ENCODE measurements at places on chromosomes 3 and 15.

- no peak for DNase-seq
These were observed 28.6 kb downstream of the NEK10 start for GRCh38 chr3:27340534-27340933.

DNA sequence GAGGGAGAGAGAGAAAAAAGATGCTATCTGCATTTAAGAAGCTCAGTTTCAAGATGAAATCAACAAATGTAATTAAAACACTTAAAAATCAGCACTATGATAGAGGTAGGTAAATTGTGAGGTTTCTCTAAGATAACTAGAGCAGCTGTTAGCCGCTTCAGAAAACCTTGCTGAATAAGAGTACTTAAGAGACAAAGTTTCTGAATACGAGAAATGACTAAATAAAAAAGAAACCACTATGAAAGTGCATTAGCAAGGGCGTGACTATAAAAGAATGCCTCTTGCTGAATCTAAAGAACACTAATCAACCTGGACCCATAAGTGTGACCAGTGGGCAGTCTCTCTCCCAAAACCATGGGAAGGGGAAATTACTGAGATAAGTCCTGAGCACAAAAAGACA, 41.8 kb downstream of the IQCB1 start:
- DNase-seq, result no peak

GRCh38 chr15:40331637-40332036, 8.1 kb downstream of the INAFM2 start:
- no peak for DNase-seq

- no peak for DNase-seq
These were observed 29.8 kb downstream of the GNB4 start for GRCh38 chr3:179421500-179421899.

DNA sequence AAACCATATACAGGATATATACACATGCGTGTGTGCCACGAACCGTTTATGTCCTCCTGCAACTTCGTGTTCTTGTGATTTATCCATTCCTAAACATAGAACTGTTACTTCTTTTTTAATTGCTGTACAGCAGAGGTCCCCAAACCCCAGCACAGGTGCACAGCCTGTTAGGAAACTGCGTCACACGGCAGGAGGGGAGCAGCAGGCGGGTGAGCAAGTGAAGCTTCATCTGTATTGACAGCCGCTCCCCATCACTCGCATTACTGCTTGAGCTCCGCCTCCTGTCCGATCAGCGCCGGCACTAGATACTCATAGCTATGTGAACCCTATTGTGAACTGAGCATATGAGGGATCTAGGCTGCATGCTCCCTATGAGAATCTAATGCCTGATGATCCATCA, 34.9 kb upstream of the NRROS start:
- no peak for DNase-seq

DNA sequence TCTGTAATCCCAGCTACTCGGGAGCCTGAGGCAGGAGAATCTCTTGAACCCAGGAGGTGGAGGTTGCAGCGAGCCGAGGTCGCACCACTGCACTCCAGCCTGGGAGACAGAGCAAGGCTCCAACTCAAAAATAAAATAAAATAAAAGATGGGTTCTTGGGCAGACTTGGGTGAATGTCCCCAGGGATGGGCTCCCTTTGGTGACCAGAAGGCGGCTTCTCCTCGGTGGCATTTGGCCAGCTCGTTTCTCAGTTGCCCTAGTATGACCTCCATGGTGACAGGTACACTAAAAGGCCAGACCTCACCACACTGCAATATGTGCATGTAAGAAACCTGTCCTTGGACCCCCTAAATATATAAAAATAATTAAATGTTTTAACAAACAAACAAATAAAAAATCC, 76.0 kb upstream of the SNRPA1 start:
- DNase-seq, result no peak

DNA sequence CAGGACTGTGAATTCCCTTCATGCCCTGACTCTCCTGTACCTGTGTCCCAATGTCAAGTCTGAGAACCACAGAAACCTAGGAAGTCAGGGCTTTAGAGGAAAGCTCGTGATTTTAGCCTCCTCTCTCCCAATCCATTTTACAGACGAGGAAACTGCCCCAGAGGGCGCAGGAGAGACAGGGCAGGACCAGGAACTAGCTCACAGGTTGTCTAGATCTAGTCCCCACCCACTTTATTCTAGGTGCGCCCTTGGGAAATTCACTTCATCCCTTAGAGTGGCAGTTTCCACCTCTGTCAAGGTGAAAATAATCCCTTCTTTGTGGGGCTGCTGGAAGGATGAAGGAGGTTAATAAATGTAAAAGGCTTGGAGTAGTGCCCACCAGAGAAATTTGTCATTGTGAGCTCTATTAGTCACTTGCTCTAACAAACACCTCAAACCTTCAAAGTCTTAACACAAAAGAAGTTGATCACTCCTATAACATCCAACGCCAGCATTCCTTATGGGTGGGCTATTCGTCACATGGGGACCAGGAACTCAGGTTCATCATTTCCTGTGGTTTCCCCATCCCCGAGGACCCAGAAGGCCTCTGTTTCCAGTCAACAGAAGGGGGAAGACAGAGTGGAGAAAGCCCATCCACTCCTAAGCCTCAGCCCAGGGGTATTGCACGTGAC, 282.3 kb downstream of the XXYLT1 start:
- DNase-seq, result no peak

DNA sequence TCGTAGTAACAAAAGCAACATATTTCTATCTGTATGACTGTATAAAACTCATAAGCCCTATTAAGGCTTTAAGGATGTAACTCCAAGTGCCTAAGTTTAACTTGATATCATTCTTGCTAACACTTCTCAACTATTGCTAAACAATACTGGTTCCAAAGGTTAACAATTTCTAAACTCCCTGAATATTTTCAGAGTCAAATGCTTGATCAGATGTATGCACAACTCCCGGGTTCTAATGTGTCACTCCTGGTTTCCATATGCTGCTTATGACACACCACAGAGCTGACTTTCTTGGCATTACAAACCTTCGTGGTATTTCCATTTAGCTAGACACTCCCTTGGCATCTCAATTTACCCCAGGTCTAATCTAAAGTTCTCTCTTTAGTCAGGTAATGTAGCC, 26.3 kb downstream of the DZIP1L start:
- DNase-seq, result no peak

DNA sequence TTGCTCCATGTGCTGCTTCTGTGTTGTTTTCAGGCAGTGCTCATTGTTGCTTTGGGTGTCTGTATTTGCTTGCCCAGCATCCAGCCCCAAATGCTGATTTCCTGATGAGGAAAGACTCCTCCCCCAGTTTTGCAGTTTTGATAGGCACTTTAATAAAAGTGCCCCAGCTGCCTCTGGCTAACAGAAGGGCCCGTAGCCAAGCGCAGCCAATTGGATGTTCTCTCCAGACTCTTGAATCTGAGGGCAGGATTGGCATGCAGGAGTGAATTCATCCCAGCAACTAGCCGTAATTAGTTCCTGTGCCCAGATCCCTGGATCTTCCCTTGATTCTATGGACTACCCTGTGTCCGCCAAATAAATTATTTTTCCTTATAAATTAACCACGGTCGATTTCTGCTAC, 14.8 kb upstream of the SEMA5B start:
- DNase-seq, result no peak

- DNase-seq, result no peak
These were observed 63.1 kb downstream of the TLE3 start for GRCh38 chr15:70034596-70034995.

DNA sequence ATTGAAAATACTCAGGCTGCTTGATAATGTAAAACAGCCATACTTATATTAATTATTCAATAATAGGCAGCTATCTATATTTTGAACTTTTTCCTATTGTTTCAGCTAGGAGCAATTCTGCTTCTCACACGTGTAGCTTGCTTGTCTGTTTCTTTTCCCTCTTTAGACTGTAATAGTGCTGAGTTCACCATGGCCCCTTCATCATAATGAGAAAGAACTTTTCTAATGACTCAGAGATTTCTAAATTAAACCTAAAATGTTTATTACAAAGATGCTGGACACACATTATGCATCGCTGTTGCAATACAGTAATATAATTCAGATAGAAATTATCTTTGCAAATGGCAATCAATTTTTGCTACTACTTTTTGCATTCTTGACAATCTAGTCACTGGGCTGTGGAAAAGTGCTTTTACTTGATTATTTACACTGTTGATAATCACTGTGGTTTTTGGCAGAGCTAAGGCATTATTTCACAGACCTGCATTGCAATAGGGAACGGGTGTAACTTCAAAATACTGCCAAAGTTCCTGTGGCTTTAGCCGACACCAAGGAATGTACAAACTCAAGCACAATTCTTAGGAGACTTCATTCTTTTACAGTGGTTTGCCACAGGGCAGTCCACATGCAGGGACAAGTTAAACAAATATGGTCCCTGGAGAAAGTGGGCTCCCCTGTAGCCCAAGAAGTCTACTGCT, 281.0 kb upstream of the TBL1XR1 start:
- DNase-seq, result no peak

DNA sequence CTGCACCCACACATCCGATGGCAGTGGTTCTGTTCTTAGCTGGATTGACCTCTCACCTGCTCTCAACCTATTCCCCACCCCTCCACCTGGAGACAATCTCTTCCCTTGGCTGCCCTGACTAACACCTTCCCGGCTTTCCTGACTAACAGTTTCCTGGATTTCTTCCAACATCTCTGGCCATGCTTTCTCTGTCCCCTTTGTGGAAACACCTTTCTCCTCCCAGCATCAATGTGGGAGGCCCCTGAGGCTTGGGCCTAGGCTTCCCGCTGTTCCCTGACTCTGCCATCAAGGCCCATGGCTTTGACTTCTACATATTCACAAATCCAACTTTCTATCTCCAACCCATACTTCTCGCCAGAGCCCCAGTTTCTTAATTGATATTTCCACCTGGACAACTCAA, 142.8 kb upstream of the ATP2B2 start:
- no peak for DNase-seq

- DNase-seq, result no peak
These were observed 21.3 kb downstream of the KLHL6 start for GRCh38 chr3:183534249-183534648.

DNA sequence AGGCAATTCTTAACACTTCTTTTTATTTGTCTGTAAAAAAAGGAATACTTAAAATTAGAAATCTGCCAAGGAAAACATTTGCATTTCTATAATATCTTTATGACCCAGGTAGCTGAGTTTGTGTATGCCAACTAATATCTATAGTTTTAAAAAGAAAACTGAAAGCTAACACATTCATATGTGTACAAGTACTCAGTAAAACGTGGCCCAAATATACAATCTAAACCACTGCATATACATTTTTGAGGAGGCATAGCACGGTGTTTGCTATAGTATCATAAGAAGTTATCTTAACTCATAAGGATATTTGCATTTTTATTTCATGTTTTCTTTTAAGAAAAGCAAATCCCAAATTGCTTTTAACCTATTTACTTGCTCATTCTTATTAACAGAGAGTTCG, 172.7 kb downstream of the ZBTB20 start:
- no peak for DNase-seq

DNA sequence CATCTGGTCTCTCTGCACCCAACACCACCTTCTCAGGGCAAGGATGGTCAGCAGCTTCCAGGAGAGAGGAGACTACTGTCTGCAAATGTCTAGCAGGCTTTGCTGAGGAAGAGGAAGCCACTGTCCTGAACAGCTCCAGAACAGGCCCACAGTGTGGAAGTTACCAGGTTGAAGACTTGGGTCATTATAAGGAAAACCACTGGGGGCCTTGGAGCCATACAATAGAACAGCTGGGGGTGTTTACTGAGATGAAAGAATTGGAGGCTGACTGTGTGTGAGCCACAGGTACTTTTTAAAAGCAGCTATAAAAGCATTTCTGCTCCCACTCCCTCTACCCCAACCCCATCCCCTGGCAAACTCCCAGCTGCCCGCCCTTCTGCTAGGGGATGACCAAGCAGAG, 24.2 kb downstream of the SRGAP3 start:
- DNase-seq, result no peak

GRCh38 chr3:62128681-62129080, 244.7 kb downstream of the FEZF2 start:
- DNase-seq, result no peak

DNA sequence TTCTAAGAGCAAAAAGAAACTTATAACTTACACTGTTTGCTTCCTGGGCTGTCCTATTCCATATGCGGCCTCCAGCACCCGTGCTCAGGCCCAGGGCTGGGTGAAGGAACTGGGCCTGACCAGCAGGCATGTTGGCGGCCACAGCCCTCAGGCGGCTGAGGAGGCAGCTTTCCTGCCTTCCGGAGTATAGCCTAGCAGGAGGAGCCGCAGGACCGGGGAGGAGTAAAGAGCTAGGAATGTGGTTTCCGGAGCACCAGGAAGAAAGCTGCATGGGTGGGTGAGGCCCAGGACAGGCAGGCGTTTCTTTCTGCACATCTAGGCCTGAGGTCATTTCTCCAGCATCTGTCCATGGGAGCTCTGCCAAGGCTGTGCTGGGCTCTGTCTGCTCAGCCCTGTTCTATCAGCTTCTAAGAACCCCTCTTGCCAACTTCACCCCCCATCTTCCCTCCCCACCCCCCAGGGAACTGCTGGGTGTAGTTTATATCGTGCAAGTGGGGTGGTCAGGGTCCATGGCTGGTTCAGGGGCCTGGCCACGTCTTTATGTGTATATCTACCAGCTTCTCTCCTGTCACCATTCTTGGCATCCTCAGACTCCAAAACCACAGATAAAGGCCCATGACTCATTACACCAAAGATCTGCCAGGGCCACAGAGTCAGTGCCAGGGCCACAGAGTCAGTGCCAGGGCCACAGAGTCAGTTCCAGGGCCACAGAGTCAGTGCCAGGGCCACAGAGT, 7.8 kb upstream of the KIF7 start:
- no peak for DNase-seq

DNA sequence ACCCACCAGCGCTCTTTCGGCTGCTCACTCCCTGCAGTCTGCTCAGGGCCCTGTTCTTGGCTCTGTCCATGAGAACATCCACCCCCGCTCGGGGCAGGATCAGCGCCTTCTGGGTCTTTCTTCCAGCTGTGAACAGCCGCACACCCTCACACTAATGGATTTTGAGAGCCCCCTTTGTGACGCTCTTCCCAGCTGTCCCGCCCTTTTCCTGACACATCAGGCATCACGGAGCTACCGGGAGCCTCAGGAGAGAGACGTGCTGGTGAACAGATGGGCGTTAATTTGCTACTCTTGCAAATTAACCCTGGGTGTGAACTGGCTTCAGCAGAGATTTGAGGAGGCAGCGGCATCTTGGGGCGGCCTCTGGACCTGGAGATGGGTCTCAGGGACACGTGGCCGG, 113.0 kb downstream of the TMEM266 start:
- DNase-seq, result no peak
